A549 treated with GW870086 at 1 μM for 4 hours (cell line): ENCODE measurements at places on chromosomes 5 and 9. TPM values are rescaled to one million over a fixed set of nuclear protein-coding genes. Genes with fewer than 3 reads are reported as not detected.

PRDM9 gene
- not detected in 5 replicates for total RNA-seq

DMRT3 gene
- not detected in 5 replicates for total RNA-seq

NXNL2 gene
- total RNA-seq = 0.45 to 1.0 TPM (median 0.80 TPM) in 5 replicates

TRIM36 gene
- 1.1 to 2.3 TPM (median 2.1 TPM) in 5 replicates for total RNA-seq

TGFBI gene
- 1,294 to 1,839 TPM (median 1,618 TPM) in 5 replicates for total RNA-seq

RCL1 gene
- 38.8 to 47.2 TPM (median 46.1 TPM) in 5 replicates for total RNA-seq

ALDH1A1 gene
- 4,215 to 5,771 TPM (median 5,434 TPM) in 5 replicates for total RNA-seq

CXCL14 gene
- total RNA-seq = 0.09 to 0.21 TPM (median 0.10 TPM) in 5 replicates

DRD1 gene
- total RNA-seq = 0.13 to 0.23 TPM (median 0.17 TPM) in 5 replicates

PCDHB4 gene
- total RNA-seq = 0.03 to 0.11 TPM (median 0.08 TPM) in 3 of 5 replicates, not detected in the others

SHC3 gene
- 0.19 to 0.59 TPM (median 0.27 TPM) in 5 replicates for total RNA-seq

PCDHGA5 gene
- total RNA-seq = 0.08 to 0.22 TPM (median 0.12 TPM) in 5 replicates

QRFP gene
- total RNA-seq = not detected in 5 replicates

EMB gene
- 4.7 to 7.1 TPM (median 5.7 TPM) in 5 replicates for total RNA-seq

PCDHGB2 gene
- 0.05 to 0.19 TPM (median 0.10 TPM) in 5 replicates for total RNA-seq

S100Z gene
- not detected in 5 replicates for total RNA-seq

CRB2 gene
- 0.06 to 0.18 TPM (median 0.09 TPM) in 5 replicates for total RNA-seq

EPB41L4B gene
- 17.9 to 21.3 TPM (median 20.6 TPM) in 5 replicates for total RNA-seq

ADAMTS16 gene
- total RNA-seq = 1.5 to 1.9 TPM (median 1.6 TPM) in 5 replicates

LRRC26 gene
- 0.70 to 2.1 TPM (median 1.2 TPM) in 5 replicates for total RNA-seq

ABHD17B gene
- 15.4 to 19.5 TPM (median 18.0 TPM) in 5 replicates for total RNA-seq

FOXD4L3 gene
- 0.11 to 0.12 TPM in 2 of 5 replicates, not detected in the others for total RNA-seq

CYLC2 gene
- not detected in 5 replicates for total RNA-seq

TAF11L5 gene
- not detected in 5 replicates for total RNA-seq

PRELID2 gene
- 5.0 to 11.0 TPM (median 8.6 TPM) in 5 replicates for total RNA-seq

RASA1 gene
- total RNA-seq = 17.1 to 23.6 TPM (median 21.7 TPM) in 5 replicates

GHR gene
- total RNA-seq = 0.03 to 0.07 TPM (median 0.06 TPM) in 4 of 5 replicates, not detected in the other

CMYA5 gene
- 0.08 to 0.28 TPM (median 0.14 TPM) in 4 of 5 replicates, not detected in the other for total RNA-seq

ANKRD34B gene
- total RNA-seq = 0.05 to 0.12 TPM (median 0.06 TPM) in 4 of 5 replicates, not detected in the other

ORM2 gene
- total RNA-seq = not detected in 5 replicates

CEP120 gene
- total RNA-seq = 6.6 to 11.4 TPM (median 9.7 TPM) in 5 replicates

PRUNE2 gene
- total RNA-seq = 0.06 to 0.23 TPM (median 0.13 TPM) in 4 of 5 replicates, not detected in the other

HACD4 gene
- total RNA-seq = 0.91 to 1.3 TPM (median 1.1 TPM) in 5 replicates

PTPA gene
- 112 to 138 TPM (median 134 TPM) in 5 replicates for total RNA-seq

EQTN gene
- total RNA-seq = not detected in 5 replicates

LECT2 gene
- not detected in 5 replicates for total RNA-seq

NIPAL4 gene
- total RNA-seq = 13.0 to 19.3 TPM (median 16.4 TPM) in 5 replicates

CCDC180 gene
- total RNA-seq = 0.54 to 0.94 TPM (median 0.72 TPM) in 5 replicates

ITGA2 gene
- total RNA-seq = 11.7 to 19.0 TPM (median 16.7 TPM) in 5 replicates

C7 gene
- not detected in 5 replicates for total RNA-seq

CNTFR gene
- 0.10 to 0.24 TPM (median 0.12 TPM) in 3 of 5 replicates, not detected in the others for total RNA-seq

SLC45A2 gene
- 0.07 TPM in 1 of 5 replicates, not detected in the others for total RNA-seq

INSYN2B gene
- 0.37 to 0.71 TPM (median 0.39 TPM) in 5 replicates for total RNA-seq

LCN1 gene
- 0.18 TPM in 1 of 5 replicates, not detected in the others for total RNA-seq

CCNO gene
- 5.6 to 8.3 TPM (median 7.3 TPM) in 5 replicates for total RNA-seq

LAMC3 gene
- total RNA-seq = 1.5 to 3.2 TPM (median 2.1 TPM) in 5 replicates

HTR4 gene
- total RNA-seq = not detected in 5 replicates

C6 gene
- total RNA-seq = not detected in 5 replicates

GPR150 gene
- total RNA-seq = 0.08 to 0.27 TPM (median 0.21 TPM) in 3 of 5 replicates, not detected in the others

MIER3 gene
- total RNA-seq = 8.0 to 15.3 TPM (median 11.7 TPM) in 5 replicates

PRR7 gene
- 18.7 to 32.3 TPM (median 31.1 TPM) in 5 replicates for total RNA-seq

PCDHGB1 gene
- 1.6 to 2.1 TPM (median 1.9 TPM) in 5 replicates for total RNA-seq

LCP2 gene
- total RNA-seq = 0.08 TPM in 1 of 5 replicates, not detected in the others

PCDHGA6 gene
- total RNA-seq = 0.13 to 0.26 TPM (median 0.14 TPM) in 5 replicates

GCNT1 gene
- 2.3 to 4.4 TPM (median 3.8 TPM) in 5 replicates for total RNA-seq

PCDHB5 gene
- total RNA-seq = 0.94 to 1.8 TPM (median 1.5 TPM) in 5 replicates
